ENCODE measurements at places on chromosomes 7 and 10. TPM values are rescaled to one million over a fixed set of nuclear protein-coding genes. Genes with fewer than 3 reads are reported as not detected.

DNA sequence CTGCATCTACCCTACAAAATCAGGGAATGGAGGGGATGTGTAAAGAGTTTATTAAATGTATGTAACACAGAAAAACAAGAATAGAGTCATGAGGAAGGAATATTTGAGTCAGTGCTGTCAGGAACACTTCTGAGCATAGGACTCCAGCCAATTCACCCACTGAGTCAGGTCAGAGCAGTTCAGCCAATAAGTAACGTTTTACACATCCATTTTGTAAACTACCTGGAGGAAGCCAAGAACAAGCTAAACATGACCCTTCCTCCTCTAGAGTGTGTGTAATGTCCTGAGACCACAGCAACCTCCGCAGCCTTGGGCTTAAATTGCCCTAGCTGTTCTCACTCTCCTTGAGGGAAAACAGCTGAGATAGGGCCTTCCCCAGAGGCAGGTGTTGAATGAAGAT is 691.5 kb upstream of the LRRN3 start:
- H3K36me3 ChIP-seq: no peaks in the 10 kb centered on the region
- no peak overlapping the region for H3K27ac ChIP-seq
- no peak overlapping the region for H3K4me3 ChIP-seq
- H3K4me1 ChIP-seq: no peaks in the 10 kb centered on the region
- H3K27me3 ChIP-seq: no peaks in the 10 kb centered on the region

GRCh38 chr10:7297094-7297493 is 113.7 kb downstream of the SFMBT2 start:
- H3K27ac ChIP-seq: no peak overlapping the region
- no peak for DNase-seq
- no peak overlapping the region for H3K4me3 ChIP-seq
- peaks cover 53% of the 10 kb centered on the region for H3K4me1 ChIP-seq

DNA sequence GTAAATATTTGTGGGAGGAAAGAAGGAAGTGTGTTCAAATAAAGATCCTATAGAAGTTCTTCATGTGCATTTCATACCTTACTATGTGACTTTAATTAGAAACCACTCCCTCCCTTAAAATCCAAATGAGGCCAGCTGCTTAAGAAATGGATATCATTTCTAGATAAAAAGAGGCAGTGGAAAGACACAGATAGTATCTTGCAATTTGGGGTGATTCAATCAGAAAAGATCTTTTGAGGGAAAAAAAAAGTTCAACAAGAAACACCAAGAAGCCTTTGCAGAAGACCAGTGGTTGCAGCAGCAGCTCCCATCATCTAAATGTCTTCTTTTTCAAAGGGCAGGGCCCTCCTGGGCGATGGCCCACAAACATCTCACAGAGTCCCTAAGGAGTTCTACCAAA is 200.1 kb downstream of the LRRN3 start:
- H3K27me3 ChIP-seq: no peaks in the 10 kb centered on the region
- peaks cover 23% of the 10 kb centered on the region for H3K36me3 ChIP-seq
- no peaks in the 10 kb centered on the region for H3K4me1 ChIP-seq
- no peak overlapping the region for H3K4me3 ChIP-seq

DNA sequence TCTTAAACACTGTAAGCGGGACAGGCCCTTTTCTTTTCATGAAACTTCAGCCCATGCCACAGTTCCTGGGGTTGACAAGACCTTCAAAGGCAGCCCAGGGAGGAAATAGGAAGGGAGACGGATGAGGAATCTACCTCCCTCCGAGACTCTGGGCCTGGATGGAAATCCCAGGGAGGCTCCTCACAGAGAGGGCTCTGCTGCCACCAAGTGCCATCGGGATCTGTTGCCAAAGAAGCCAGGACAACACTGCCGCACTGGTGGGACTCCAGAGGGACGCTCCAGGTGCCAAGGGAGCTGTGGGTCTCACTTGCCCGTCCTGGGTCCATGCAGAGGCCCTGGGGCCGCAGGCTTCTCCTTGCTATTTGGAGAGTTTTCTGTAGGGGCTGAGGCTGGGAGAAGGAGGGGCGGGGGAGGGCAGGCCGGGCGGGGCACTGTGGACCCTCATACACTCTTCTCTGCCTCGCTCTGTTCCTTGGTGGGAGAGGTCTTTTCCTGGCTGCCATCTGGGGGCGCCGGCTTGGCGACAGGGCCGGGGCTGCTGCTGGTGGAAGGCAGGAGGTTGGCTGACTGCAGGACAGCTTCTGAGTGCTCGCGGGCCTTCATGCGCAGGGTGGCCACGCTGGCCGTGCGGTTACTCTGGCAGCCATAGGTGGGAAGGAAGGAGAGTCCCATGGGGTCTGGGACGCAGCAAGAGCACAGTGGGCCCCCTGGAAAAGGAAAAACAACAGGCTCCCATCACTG is 30.0 kb downstream of the DRGX start:
- H3K36me3 ChIP-seq: no peaks in the 10 kb centered on the region
- no peak overlapping the region for H3K27ac ChIP-seq
- no peak for DNase-seq
- H3K4me1 ChIP-seq: no peaks in the 10 kb centered on the region
- peaks cover 3% of the 10 kb centered on the region for H3K27me3 ChIP-seq

Gene FXYD4
- total RNA-seq: not detected

- H3K4me3 ChIP-seq: no peak overlapping the region
- H3K27ac ChIP-seq: no peak overlapping the region
- H3K4me1 ChIP-seq: peaks cover 14% of the 10 kb centered on the region
- DNase-seq: no peak
- H3K27me3 ChIP-seq: no peaks in the 10 kb centered on the region
Measured at GRCh38 chr7:5755704-5756504, 25.6 kb downstream of the RNF216 start.

Gene IRF5
- 3.8 TPM for total RNA-seq

- no peak overlapping the region for H3K4me3 ChIP-seq
- peaks cover under 1% of the 10 kb centered on the region for H3K4me1 ChIP-seq
- no peaks in the 10 kb centered on the region for H3K36me3 ChIP-seq
- DNase-seq: no peak
- H3K27me3 ChIP-seq: no peaks in the 10 kb centered on the region
- H3K27ac ChIP-seq: no peak overlapping the region
Measured at GRCh38 chr10:43854007-43854406, 205.3 kb upstream of the ZNF32 start.

Gene ENTPD1
- 0.64 TPM for total RNA-seq

DNA sequence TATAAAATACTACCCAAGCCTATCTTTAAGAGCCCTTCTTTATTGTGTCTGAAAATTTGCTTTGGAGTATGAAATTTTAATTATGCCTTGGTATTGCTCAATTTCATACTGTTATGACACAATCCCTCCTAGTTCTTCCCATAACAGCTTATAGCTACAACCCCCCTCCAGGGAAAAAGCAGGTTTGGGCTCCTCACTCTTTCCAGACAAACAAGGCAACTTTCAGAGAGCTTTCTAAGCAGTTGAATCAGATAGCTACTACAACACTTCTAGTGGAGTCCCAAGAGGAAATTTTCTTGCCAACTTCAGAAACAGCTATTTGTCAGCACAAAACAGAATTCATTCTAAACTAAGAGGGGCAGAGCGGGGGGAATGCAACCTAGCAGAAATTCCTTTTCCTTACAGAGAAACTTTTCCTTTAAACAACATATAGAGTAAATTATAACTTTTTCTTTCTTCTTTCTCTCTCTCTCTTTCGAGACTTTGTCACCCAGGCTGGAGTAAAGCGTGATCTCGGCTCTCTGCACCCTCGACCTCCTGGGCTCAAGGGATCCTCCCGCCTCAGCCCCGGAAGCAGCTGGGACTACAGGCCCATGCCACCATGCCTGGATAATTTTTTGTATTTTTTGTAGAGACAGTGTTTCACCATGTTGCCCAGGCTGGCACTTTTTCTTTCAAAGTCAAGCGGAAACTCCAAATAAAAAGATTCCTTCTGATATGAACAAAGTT is 26.0 kb upstream of the JMJD1C start:
- no peak overlapping the region for H3K27ac ChIP-seq
- peaks cover 8% of the 10 kb centered on the region for H3K36me3 ChIP-seq
- H3K4me3 ChIP-seq: no peak overlapping the region

Gene GIMAP2
- total RNA-seq: 41.2 TPM

- no peaks in the 10 kb centered on the region for H3K36me3 ChIP-seq
- no peak for DNase-seq
- H3K27me3 ChIP-seq: no peaks in the 10 kb centered on the region
- no peak overlapping the region for H3K27ac ChIP-seq
- no peak overlapping the region for H3K4me3 ChIP-seq
- H3K4me1 ChIP-seq: no peaks in the 10 kb centered on the region
Measured at GRCh38 chr7:142927085-142927745, 6.3 kb downstream of the TRPV5 start.

Gene STRIP2
- total RNA-seq: 7.9 TPM

Gene KIF20B
- total RNA-seq: 61.7 TPM

- H3K4me1 ChIP-seq: peaks cover 22% of the 10 kb centered on the region
- H3K4me3 ChIP-seq: no peak overlapping the region
- H3K27me3 ChIP-seq: no peaks in the 10 kb centered on the region
- H3K27ac ChIP-seq: no peak overlapping the region
- H3K36me3 ChIP-seq: peaks cover 7% of the 10 kb centered on the region
Measured at GRCh38 chr7:127592550-127592949, 986 bp upstream of the FSCN3 start.

Gene EPHA1
- total RNA-seq: 3.4 TPM

DNA sequence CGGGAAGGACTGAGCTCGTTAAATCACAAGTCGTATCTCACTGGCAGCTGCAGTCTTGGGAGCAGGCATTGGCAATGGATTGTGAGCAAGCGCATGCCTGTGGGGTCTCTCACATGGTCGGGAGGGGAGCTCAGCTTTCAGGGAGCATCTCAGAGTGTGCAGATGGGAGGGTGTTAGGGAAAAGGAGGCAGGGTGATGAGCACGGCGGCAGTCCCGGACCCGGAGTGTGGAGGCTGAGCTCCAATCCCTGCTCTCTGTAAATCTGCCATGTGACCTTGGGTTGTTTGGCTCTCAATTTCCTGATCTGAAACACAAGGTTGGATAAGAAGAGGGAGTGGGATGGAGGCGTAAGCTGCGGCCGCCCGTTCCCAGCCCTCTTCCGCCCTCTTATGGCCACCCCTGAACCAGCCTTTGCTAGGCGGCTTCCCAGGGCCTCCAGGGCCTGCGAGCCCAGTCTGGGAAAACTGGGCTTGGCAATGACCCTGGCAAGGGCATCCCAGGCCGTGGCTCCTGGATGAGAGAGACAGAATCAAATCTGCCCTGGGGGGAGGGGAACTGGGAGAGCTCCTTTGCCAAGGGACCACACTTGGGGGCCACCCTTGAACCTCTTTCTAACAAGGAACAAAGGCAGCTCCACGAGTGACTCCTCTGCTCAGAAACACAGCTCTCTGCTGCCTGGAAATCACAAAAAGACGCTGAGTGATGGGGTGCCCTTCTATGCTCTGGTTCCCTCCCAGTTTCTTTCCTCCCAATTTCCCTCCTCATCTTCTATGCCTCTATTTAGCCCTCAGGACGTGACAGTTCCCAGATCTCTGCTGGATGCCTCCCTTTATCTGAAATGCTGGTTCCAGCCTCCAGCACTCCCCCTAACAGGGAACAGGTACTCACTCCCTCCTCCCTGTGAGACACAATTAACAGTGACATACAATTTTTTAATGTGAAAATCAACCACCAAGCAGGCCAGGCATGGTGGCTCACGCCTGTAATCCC is 41.7 kb upstream of the LOXL4 start:
- no peak overlapping the region for H3K27ac ChIP-seq
- H3K4me1 ChIP-seq: peaks cover 6% of the 10 kb centered on the region
- no peak overlapping the region for H3K4me3 ChIP-seq
- no peaks in the 10 kb centered on the region for H3K36me3 ChIP-seq

Gene NUTM2B
- total RNA-seq: 0.94 TPM

- no peaks in the 10 kb centered on the region for H3K36me3 ChIP-seq
- DNase-seq: no peak
- H3K27ac ChIP-seq: no peak overlapping the region
- H3K4me1 ChIP-seq: no peaks in the 10 kb centered on the region
Measured at GRCh38 chr7:50856806-50857205, 74.1 kb upstream of the GRB10 start.

Gene SPDYE9
- not detected for total RNA-seq

Gene TEX47
- total RNA-seq: not detected

- H3K27me3 ChIP-seq: peaks cover 17% of the 10 kb centered on the region
- H3K4me3 ChIP-seq: no peak overlapping the region
- DNase-seq: no peak
- H3K27ac ChIP-seq: no peak overlapping the region
Measured at GRCh38 chr7:87447116-87447635, 28.3 kb downstream of the ABCB4 start.

- no peak overlapping the region for H3K27ac ChIP-seq
- peaks cover 4% of the 10 kb centered on the region for H3K4me1 ChIP-seq
- H3K4me3 ChIP-seq: no peak overlapping the region
- no peaks in the 10 kb centered on the region for H3K36me3 ChIP-seq
- H3K27me3 ChIP-seq: peaks cover 9% of the 10 kb centered on the region
Measured at GRCh38 chr7:128708824-128709223, 30.3 kb upstream of the CALU start.

DNA sequence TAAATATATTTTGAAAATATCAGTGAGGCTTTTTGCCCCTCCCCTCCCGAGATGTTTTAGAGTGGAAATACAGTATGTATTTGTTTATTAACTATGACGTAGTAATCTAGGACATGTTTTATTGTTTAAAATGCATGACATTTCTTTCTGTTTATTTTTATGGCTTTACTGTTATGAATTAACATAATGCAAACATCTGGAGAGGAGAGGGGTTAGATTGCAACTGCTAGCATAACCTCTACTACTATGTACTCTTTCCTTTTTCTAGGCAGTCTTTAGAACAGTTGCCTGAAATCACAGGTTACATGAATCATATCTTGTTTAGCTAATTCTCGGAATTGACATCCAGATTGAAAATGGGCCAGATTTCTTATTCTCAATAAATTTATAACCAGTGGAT is 7.4 kb downstream of the BTAF1 start:
- no peaks in the 10 kb centered on the region for H3K27me3 ChIP-seq
- peaks cover 50% of the 10 kb centered on the region for H3K36me3 ChIP-seq
- no peak for DNase-seq
- no peak overlapping the region for H3K4me3 ChIP-seq
- H3K27ac ChIP-seq: no peak overlapping the region

Gene CLCN1
- not detected for total RNA-seq

DNA sequence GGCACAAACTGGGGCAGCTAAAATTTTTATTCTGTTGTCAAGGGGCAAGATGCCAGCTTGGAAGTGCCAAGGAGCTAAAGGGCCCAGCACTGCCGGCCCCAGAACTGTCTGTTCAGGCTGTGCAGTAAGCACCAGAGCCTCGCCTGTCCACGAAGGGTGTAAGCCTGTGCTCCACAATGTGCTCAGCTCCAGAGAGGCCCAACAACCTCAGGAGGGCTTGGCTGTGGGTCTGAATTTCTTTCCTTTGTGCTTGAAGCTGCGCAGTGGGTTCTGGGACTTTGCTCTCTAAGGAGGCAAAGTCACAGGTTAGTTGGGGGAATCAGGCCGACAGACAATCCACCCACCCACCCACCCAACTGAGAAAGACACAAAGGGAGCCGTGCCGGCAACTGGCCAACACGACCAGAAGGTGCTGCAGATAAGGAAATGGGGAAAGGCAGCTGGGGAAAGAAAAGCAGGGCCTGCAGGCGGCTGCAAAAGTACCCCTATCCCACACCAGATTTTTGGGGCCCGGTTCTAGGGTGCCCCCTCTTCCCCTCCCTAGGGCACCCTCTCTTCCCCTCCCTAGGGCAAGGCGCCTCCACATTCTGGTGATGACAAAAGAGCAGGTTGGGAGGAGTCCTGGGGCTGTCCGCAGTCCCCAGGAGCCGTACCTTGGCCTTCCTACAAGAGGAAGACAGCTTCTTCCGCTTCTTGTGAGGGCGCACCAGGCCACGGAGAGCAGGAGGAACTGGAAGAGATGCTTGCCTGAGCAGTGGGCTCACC is 7.7 kb downstream of the DDX56 start:
- no peaks in the 10 kb centered on the region for H3K27me3 ChIP-seq
- peaks cover 42% of the 10 kb centered on the region for H3K36me3 ChIP-seq
- no peak overlapping the region for H3K4me3 ChIP-seq
- H3K4me1 ChIP-seq: peaks cover 32% of the 10 kb centered on the region
- peak overlapping the region; percentile 38 for H3K27ac ChIP-seq
- DNase-seq: no peak

Gene MLXIPL
- not detected for total RNA-seq

Gene TRIL
- not detected for total RNA-seq

Gene STEAP4
- total RNA-seq: not detected
